ENCODE measurements at places on chromosomes 13 and 19.

DNA sequence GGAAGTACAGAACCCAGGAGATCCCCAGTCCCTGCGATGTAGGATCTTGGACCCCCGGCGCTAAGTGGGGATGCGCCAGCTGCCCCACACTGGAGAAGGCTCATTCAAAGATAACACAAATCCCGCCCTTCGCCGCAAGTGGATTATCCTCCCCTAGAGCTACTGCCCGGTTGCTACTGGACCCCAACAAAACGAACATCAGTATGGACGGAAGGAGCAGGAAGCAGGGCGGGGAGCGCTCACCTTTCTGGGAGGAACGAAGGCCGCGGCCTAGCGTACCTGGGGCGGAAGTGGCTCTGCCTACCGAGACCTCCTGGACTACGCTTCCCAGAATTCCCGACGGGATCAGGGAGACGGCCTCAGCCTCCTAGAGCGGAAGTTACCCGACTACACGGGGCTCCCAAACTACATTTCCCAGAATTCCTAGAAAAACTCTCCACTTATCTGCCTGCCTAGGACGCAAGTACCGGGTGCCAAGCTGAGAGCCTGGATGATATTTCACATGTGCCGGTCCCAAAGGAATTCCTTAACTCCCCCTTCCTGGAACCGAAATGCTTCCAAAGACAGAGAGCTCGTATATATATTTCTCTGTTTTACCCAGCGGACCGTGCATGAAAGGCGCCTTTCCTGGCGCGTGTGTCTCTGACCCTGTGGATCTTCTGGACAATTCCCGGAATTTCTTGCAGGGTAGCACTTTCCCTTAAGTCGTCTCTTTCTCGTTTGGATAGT, at the start of gene ZNF112:
TSS of gene ZNF112 (minus strand) at position 298 of the 729 bp plus-strand sequence. CDS start 16,141 bp downstream, outside the sequence.
- peak; percentile 86 for DNase-seq

GRCh38 chr13:106291006-106291405, 244.5 kb downstream of the EFNB2 start:
- peak; percentile 58 for DNase-seq

DNA sequence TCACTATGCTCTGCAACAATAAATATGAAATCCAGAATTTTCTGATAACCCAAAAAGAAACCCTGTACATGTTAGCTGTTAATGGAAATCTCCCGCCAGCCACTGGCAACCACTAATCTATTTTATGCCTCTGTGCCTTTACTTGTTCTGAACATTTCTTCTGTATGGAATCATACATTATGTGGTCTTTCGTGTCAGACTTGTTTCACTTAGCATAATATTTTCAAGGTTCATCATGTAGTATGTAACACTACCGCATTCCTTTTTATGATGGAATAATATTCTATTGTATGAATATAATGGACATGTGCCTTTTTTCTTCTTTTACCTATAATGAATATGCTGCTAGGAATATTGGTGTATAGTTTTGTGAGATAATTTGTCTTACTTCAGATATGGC, 1123.3 kb downstream of the EFNB2 start:
- no peak for DNase-seq

DNA sequence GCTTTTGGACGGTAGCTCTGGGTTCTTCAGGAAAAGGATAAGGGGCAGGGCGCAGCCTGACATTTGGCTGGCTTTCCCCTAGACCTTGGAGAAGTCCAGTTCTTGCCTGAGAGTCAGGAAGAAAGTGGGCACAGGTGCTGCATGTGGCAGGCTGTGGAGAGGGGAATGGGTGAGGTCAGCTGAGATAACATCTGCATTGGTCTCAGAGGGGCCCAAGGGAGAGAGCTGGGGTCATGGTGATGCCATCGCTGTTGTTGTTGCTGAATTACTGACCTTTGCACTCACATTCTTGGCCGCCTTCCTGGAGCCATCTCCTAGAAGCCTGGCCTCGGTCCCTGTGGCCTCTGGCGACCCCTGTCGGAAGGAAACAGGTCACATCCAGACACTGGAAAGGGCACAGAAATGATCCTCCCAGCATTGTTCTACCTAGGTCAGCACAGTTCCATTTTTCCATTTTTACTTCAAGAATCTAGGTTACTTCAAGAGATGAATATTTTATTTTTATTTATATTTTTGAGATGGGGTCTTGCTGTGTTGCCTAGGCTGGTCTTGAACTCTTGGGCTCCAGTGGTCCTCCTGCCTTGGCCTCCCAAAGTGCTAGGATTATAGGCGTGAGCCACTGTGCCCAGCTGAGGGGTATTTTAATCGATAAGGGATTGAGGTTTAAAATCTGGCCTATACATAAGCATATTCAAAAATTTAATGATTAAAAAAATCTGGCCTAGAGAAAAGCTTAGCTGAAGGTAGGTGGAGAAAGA, 6.5 kb upstream of the LIPE start:
- peak; percentile 34 for DNase-seq

GRCh38 chr19:38155453-38155852, 68.6 kb downstream of the DPF1 start:
- DNase-seq, result no peak

DNA sequence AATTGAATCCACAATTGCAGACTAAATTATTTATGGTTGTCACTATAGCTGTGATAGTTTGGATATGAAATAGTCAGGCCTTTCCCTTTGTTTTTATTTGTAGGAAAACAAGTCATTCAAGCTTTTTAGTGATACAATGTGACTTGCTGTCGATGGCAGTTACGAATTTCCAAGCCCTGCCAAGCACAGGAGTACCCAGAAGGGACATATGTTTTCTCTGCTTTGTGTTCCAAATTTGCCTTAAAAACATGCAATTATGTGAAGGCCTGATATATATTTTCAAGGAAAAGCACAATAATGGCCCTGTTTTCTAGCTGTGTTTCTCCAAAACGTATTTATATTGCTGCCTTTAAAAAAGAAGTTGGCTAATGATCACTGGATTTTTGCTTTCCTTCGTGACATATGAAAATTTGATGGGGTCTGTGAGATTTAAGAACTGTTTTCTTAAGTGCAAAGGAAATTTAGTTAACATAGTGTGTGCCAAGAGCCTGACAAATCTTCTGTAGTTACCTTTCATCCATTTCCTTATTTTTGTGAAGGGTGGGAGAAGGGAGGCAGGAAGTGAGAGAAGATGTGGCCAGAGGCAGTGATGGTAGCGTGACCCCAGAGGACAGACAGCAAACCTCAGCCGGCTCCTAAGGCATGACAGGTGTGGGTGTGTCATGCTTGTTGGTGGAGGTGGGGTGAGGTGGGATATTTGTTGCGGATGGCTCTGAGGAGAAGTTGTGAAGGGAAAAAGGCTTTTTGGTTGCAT, 79.6 kb downstream of the TEX26 start:
- DNase-seq, result no peak

DNA sequence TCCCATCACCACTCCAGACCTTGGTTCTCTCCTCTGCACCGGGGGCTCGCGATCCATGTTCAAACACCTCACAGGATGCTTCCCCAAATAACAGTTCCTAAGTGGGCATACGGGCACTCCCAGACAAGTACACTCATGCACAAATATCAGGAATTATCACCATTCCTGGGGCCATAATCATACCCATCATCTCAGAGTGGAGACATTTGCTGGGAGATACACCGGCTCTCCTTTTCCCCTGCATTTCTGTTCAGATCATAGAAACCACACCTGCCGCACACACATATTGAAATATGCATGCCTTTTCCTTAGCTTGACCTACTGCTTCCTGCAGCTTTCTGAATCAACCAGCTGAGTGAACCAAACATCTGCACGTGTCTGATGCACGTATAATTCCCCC, 33.9 kb upstream of the MBNL2 start:
- DNase-seq, result no peak

- DNase-seq, result no peak
These were observed 589 bp downstream of the R3HDM4 start for GRCh38 chr19:912181-913079.

GRCh38 chr19:827710-828321, at the start of gene AZU1:
Gene AZU1 (plus strand): TSS chr19:827837. CDS start chr19:827847, 10 bp downstream.
- peak; percentile 45 for DNase-seq

DNA sequence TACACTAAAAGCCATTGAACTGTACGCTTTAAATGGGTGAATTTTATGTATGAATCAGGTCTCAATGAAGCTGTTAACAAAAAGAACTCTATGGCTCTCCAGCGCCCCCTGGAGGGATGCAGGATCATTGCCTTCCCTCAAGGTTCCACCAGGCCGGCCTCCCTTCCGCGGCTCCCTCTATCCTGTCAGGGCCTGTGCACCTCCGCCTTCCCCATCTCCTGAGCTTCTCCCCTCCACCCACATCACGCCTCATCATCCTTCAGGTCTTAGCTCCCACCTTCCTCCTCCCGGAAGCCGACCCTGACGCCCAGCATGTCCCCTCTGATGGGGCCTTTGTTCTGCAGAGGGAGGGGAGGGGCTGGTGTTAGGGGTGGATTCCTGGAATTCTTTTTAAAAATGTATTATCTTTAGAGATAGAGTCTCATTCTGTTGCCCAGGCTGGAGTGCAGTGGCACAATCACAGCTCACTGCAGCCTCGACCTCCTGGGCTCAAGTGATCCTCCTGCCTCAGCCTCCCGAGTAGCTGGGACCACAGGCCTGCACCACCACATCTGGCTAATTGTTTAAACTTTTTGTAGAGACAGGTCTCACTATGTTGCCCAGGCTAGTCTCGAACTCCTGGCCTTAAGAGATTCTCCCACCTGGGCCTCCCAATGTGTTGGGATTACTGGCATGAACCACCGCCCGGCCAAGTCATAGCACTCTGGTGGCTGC, 27.7 kb downstream of the MEIS3 start:
- peak; percentile 88 for DNase-seq

GRCh38 chr13:76522083-76522755, 364.0 kb downstream of the KCTD12 start:
- no peak for DNase-seq

DNA sequence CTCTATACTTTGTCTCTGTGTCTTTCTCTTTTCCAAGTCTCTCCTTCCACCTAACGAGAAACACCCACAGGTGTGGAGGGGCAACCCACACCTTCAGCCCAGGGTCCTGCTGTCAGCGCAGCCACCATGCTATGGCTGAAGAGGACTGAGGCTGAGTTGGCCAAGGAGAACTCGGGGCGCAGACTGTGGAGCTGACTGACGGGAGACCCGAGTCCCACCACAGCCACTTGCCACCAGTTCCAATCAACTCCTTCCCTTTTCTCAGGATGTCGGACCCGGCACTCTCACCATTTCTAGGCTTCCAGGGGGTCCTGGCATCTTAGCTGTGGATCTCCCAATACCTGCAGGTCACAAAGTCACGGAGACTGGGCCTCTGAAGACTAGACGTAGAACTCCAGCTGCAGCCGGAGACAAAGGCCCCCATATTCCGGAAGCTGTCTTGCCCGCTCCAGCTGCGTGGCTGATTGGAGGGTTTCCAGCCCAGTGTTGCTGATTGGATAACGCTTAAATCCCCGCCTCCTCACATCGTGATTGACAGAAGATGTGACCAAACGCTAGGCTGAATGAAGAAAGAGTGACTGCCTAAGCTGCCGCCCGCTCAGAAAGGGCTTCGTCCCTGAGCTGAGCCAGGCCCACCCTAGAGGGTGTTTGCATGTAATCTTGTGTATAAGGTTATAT, 63.6 kb downstream of the ZNF429 start:
- DNase-seq, result peak; percentile 54

DNA sequence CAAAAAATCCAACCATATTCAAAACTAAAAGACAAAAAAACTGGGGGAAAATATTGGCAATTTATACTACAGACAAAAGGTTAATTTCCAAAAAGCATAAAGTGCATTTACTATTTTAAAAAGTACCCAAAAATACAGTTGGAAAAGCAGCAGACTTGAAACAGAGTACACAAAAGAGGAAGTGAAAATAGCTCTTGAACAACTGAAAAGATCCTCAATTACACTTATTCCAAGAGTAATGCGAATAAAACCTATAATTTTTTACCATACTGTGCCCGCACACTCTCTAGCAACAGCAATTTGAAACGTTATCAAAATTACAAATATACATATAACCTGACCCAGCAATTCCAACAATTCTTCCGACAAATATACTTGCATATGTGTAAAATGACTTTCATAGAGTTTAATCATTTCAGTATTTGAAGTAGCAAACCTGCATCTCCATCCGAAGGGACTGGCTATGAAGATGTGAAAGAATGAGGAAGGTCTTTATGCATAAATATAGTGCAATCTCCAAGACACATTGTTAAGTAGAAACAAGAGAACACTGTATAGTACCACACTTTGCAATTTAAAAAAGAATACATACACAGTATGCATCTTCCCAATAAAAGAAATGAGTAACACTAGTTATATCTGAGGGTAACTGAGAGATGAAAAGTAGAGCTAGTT, 25.4 kb downstream of the ALG5 start:
- DNase-seq, result no peak

DNA sequence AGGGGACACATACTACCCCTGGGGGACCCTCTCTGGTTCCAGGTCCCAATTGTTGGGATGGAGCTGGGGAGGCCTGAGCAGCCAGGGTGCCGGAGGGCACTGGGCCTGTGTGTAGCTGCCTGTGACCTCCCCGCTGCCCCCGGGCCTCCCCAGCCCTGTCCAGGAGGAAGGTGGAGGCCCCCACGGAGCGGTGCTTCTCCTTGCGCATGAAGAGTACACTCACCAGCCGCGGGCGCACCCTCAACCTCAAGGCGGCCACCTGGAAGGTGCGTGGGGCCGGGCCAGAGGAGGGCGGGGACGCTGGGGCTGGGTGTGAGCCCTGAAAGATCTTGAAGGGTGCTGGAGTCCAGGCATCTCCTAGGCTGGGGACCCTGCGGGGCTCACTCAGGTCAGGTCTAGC, 11.7 kb downstream of the HIF3A start:
- DNase-seq, result no peak

DNA sequence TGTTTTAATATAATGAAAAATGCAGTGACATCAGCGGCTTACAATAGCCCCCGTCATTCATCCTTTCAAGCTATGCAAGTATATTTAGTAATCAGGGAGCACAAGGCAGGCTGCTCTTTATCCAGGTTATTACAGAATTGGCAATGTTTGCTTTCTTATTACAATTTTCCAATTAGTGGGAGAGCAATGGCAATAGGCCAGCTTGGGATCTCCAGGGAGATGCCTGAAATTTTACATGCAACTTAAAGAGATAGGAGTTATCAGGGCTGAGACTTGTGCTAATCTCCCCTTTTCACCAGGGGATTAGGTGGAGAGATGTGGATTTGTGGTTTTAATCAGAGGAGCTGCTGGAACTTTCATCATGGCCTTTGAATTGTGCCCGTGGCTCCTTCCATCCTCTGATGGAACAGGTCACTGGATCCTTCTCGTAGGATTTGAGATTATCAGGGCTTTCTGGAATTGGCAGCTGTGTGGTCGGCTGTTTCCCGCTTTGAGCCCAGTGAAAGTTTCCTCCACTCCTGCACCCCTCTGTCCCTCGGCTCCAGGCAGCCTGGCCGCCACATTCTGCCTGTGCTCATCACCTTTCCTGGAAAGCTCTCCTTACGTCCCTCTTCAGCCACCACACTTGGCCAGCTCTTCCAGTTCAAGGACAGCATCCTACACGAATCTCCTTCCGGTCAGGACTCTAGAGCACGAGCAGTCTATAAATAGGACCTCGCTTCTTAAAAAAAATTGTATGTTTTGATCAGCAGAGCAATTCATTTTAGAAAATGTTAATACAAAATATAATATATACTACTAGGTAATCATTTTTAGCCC, 47.0 kb downstream of the CBY2 start:
- DNase-seq, result no peak

GRCh38 chr13:80151016-80151415, 189.9 kb downstream of the SPRY2 start:
- DNase-seq, result no peak

All from AG20443 (cell line).